RKO (cell line): ENCODE measurements at places on chromosomes 1 and 21.

DNA sequence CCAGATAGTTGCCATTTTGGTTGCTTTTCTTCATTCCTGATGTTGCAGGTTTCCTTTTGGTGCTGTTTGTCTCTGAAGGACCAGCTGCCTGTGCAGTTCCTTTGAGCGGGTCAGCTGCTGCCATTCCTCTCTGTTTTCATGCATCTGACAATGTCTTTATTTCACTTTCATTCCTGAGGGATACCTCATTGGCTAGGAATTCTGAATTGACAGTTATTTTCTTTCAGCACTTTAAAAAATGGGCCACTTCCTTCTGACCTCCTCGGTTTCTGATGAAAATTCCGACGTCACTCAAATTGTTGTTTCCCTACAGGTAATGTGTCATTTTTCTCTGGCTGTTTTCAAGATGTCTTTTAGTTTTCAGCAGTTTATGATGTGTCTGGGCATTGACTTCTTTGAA is 24.8 kb downstream of the CCSAP start:
- DNase-seq, result no peak

- no peak for DNase-seq
Measured at GRCh38 chr1:160838888-160839287, 23.8 kb downstream of the CD244 start.

DNA sequence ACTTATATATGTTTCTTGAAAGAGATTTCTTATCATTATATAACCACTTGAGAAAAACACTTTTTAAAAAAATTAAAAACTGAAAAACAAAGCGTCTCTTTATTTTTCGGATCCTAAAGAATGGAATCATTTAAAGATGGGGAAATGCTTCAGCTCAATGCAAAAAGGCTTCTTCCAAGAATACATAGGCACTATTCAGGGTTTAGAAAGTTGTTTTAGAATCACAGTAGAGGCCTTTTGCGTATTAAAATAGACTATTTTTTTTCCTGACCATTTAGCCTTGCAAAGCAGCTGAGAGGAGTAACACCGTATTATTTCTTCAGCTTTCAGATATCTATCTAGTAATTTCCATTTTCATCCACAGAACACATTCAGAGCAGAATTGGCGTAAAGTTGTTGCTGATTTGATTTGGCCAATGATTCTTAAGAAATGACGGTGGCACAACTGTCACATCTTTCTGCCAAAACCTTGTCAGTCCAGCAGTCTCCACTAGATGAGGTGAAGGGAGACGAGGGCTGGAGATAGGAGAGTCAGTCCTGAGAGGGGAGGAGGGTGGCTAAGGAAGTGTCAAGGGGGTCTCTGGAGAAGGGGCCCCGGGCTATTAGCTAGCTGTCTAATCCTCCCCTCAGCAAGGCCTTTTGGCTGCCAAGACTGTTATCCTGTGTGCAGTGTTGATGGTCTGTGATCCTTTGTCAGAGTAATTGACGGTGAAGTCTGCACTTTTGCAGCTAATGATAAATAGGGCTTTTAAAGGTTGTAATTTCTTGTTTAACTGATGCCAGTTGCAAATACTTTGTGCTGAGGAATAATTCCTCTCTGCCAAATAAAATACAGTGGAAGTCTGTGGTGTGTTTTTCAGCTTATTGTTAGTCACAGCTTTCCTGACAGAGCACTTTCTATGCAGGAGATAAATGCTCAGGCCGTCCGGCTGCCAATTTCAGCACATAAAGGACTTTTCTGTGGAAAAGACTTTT is 34.7 kb downstream of the PRRX1 start:
- DNase-seq, result no peak

DNA sequence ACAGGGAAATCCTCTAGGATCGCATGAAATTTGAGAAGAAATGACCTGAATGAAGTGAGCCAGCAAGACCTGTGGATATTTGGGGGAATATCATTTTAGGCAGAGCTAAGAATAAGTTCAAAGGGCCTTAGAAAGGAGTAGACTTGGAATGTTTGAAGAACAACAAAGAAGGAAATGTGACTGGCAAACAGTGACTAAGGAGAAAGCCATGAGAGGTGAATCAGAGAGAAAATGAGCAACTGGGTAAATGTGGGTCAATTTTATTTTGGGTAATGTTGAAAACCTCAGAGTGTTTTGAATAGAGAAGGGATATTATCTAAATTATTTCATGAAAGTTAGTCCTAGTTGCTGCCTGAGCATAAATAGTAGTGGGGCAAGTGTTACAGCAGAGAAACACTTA is 672.8 kb downstream of the LMO4 start:
- DNase-seq, result peak; percentile 52

- DNase-seq, result peak; percentile 80
Measured at GRCh38 chr1:52365071-52365745, 797 bp downstream of the CC2D1B start.

DNA sequence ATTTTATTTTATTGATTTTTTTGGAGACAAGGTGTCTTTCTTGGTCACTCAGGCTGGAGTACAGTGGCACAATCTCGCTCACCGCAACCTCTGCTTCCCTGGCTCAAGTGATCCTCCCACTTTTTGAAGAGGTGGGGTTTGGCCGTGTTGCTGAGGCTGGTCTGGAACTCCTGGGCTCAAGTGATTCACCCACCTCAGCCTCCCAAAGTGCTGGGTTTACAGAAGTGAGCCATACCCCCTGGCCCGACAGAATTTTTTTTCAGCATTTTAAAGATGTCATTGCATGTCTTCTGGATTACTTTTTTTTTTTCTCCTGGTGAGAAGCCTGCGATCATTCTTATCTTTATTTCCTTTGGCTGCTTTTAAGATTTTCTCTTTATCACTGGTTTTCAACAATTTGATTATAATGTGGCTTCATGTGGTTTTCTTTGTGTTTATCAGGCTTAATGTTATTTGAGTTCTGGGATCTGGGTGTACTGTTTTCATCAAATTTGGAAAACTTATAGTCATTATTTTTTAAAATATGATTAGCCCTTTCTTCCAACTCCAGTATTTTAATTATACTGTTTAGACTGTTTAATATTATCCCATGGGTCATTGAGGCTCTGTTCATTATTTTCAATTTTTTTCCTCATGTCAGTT is 23.1 kb upstream of the PTBP2 start:
- no peak for DNase-seq

- DNase-seq, result no peak
Measured at GRCh38 chr1:230123280-230124185, 56.5 kb downstream of the GALNT2 start.

DNA sequence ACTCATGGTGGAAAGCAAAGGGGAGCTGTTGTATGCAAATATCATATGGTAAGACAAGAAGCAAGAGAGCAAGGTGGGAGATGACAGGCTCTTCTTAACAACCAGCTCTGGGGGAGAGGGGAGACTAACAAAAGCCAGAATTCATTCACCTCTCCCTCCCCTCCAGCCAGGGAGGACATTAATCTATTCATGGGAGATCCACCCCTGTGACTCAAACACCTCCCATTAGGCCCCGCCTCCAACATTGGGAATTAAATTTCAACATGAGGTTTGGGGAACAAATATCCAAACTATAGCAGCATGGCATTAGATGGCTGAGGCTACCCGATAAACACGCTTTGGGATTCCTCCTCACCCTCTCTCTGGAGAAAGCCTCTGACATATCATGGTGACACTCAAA is 210.6 kb downstream of the RHOU start:
- DNase-seq, result no peak

GRCh38 chr1:215185067-215185620 is 102.6 kb downstream of the KCNK2 start:
- DNase-seq, result no peak

DNA sequence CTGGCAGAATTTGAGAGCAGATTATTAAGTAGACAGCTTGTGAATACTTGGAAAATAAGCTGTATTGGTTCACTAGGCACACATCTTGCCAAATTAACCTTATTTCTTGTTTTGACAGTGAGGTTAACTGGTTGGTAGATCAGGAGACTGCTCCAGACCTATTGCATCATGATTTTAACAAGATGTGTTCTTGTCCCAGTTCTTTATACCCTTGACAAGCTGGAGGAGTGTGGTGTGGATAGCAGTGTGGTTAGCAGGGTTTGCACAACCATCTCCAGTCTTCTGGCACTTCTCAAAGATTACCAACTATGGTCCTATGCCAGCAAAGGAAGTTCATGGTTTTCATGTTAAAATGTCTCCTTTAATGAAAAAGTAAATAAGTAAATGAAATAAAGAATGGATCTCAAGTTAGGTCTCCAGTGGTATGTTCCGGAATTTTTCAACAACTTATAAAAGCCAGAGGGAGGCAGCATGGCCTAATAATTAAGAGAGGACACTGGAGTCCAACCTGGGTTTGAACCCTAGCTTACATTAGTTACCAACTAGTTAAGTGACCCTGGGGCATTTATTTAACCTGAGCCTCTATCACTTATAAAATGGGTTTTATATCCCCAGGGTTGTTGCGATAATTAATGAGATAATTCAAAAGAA is 34.1 kb downstream of the DDX20 start:
- no peak for DNase-seq

GRCh38 chr1:206142770-206143169 is 25.6 kb upstream of the AVPR1B start:
- no peak for DNase-seq
